Chondrocyte (in vitro differentiated cells): ENCODE measurements at places on chromosomes 16 and 17. TPM values are rescaled to one million over a fixed set of nuclear protein-coding genes. Genes with fewer than 3 reads are reported as not detected.

DNA sequence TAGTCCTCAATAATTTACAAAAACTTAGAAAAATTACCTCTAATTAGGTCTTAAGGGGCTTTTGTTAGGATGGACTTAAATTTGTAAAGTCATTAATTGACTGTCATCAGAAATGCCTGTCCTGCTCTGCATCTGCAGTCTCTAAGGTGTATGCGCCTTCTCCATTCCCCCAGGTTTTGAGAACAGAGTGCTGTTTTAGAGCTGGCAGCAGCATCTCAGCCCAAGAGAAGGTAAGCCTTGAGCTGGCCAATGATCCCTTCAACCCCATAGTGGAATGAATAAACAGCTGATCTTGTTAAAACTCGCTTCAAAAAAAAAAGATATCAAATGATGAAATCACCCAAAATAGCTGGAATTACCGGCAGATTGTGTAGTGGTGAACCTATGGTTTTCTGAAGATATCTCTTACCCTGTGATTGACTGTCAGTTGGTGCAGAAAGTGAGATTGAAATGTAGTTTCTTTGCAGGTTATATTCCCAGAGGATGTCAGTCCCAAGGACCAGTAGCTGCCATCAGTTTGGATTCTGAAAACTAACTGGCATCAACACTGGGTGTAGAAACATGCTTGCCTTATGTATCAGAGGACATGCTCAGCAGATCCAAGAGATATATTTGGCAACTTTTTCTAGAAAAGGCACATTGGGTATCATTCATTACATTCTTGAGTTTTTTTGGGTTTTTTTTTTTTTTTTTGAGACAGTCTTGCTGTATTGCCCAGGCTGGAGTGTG, 25.7 kb downstream of the TRPV2 start:
- DNase-seq = no peak

GRCh38 chr17:2814481-2815341, 18.5 kb downstream of the RAP1GAP2 start:
- no peak for DNase-seq

DNA sequence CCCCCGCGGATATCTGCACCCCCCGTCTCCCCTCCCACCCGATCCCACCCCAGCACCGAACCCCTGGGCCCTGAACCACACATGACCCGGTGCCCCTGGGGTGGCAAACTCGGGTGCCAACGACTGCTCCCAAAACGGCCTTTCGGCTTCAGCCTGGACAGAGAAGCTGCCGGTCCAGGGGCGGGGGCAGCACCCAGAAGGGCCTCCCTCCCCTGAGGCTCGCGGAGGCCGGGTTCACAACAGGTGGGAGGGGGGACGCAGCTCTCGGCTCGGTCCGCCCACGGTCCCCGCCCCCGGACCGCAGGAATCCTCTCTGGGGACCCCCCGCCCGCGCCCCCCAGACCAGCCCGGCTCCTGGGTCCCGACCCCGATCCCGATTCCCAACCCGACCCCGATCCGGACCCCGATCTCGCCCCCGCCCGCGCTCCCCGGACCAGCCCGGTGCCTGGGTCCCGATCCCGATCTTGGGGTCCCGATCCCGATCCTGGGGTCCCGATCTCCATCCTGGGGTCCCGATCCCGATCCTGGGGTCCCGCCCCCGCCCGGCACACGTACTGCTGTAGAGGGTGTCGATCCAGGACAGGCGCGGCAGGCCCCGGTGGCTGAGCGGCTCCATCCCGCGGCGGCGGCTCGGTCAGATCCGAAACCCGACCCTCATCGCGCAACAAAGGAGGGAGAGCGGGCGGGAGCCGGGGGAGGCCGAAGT, 516 bp downstream of the ABR start:
- no peak for DNase-seq

DNA sequence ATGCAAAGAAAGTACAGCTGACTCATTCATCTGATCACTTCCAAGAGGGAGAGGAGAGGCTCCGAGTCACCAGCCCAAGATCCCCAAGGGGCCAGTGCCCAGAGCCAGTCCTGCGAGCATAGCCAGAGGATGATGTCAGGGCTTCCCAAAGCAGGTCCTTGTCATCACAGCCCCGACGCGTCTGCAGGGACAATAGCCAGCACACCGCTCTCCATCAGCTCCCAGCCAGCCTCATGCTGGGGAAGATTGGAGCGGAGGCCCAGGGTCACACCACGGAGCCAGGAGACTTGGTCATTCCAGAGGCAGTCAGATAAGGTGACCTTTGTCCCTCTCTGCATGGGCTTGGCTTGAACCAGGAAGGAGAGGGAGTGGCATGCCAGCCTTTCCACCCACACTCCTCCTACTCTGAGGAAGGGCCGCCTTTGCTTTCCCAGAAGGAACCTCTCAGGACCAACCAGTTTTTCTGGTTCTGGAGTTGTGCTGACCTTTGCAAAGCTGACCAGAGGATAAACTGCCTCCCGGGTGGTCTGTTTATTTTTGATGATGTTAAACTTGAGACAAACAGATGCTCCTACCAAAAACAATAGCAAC, 58.3 kb upstream of the ARHGAP44 start:
- no peak for DNase-seq

DNA sequence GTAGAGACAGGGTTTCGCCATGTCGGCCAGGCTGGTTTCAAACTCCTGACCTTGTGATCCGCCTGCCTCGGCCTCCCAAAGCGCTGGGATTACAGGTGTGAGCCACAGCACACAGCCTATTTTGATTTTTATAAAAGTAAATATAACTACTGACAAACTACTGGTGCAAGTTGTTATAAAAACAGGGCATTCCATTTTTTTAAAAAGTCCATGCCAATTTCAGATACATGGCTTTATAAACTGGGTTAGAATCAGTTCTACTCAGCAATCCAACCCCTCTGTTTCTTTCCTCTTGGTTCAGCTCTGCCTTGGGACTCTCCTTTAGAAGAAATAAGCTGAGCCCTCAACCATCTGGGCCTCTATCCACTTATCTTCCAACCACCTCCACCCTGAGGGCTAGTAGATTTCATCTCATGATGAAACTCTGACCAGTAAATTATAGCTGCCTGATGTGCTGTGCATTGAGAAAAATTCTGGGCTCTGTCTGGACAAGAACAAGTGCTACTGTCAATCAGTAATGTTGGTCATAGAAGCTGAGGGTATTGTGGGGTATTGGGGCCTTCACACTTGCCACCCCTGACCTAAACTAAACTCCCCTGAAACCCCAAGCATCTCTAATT, 10.2 kb downstream of the RANBP10 start:
- DNase-seq = no peak

DNA sequence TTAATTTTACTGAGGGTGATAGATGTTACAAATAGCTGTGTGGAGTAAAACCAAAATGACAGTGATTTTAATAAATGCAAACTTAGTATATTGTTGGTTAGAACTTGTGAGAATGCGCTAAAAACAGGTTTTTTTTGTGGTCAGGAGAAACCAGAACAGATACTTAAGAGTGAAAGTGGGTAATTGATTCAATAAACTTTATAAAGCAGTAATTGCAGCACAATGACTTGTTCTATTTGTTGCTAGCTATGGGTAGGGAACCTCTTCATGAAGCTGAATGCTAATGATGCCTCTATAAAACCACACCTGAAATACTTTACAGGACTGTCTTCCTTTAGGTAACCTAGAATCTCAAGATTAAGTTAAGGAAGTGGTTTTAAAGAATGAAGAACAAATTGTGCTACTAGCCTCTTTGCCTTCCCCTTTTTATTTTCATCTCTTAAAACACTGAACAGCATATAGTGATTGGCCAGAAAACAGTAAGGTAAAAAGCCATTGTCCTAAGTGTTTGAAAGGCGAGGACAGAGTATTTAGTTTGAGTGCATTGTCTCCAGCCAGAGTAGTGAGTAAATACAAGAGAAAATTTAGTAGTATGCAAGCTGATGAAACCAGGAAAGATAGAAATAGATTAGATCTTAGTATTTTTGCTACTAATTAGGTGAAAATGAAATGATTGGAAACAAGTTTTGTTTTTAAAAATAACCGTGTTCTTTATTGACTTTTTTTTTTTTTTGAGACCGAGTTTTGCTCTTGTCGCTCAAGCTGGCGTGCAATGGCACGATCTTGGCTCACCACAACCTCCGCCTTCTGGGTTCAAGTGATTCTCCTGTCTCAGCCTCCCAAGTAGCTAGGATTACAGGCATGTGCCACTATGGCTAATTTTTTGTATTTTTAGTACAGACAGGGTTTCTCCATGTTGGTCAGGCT, 6.0 kb downstream of the GGNBP2 start:
- no peak for DNase-seq

DNA sequence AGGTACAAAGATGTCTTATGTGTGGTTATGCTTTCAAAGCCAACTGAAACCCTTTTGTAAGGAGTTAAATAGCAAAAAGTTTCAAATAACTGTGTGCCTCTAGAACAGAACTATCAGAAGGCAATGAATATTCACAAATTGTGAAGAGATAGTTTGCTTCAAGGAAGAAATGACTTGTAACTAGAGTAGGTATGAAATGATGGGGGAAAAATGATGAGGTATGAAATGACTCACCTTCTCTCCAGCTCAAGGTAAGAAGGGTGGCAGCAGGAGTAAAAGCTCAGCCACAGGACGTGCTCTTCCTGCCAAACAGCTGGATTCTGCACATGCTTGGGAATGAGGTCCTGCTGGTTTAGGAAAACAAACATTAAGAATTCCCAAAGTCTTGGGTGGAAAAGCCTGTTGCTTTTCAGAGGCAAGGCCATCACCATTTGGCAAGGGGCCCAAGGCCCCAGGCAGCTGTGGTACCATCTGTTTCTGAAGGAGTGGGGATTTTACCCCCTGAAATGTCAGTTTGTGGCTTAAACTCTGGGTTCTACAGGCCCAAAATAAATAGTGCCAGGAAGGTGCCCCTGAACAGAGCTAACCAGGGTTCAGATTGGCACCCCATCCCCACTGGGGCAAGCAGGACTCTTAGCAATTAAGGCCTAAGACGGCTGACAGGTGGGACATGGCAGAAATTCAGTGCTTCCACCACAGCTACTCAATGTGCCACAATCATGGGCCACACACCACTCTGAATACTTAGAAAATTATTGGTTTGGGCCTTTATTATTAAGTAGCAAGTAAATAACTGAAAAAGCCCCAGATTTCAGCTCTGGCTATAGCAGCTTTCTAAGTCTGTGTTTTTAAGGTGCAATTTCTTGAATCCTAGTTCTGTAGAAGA, 13.3 kb downstream of the HERPUD1 start:
- DNase-seq = no peak

- DNase-seq = no peak
These were observed 131.8 kb upstream of the CACNG3 start for GRCh38 chr16:24124291-24124690.

TMEM220 gene
- 4.4 to 7.9 TPM (median 7.6 TPM) in 3 replicates for total RNA-seq

CCL1 gene
- not detected in 3 replicates for total RNA-seq

ENPP7 gene
- not detected in 3 replicates for total RNA-seq

KRT31 gene
- total RNA-seq = not detected in 3 replicates
